ENCODE measurements at places on chromosomes 4 and X.

DNA sequence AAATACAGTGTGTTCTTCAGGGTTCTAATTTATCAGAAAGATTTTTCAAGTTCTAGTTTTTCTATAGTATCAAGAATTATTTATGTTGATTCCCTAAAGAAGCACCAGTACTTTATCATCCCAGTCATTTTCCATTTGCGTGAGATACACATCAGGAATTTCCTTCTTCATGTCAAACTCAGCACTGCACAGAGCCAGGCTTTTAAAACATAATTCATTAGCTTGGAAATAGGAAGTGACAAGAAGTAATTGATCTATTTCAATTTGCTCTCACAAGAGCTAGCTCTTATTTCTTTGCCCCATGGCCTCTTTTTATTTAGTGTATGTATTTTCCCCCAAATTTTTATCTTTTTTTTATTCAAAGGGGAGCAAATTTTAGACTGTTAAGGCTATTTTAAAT lies 13.0 kb upstream of the SLC10A4 start:
- no peak for DNase-seq

- peak; percentile 15 for DNase-seq
Observed at GRCh38 chr4:187251896-187252295, 528.2 kb upstream of the FAT1 start.

DNA sequence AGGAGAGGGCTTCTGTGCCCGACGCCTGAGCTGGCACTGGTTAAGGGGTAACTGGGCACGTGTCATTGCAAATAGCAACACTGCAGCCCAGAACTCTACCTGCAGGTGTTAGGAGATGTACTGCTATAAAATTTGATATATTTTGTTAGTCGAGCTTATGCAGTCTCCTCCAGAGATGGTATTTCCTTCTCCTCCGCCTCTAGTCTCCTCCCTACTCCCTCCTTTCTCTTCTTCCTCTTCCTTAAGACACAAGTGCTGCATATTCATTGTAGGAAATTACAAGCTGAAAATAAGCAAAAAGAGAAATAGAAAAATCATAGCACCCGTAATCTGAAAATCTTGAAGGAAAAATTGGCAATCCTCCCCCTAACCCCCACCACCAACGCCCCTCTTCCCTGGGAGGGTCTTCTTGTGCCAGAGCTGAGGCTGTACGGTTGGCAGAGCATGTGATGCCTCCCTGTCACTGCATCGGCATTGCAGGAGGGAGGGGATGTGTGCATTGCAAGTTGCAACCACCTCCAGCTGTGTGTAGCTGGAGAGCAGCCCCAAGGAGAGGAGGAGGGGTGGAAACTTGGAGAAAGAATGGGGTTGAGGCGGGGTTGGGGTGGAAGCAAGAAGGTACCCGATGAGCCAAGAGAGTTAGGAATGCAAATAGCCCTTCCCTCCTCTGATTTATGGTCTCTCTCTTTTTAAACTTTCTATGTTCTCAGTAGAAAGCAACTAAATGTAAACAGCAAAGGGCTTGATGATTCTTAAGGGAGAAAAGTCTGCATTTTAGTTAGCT lies 48.3 kb upstream of the MND1 start:
- DNase-seq: peak; percentile 28

DNA sequence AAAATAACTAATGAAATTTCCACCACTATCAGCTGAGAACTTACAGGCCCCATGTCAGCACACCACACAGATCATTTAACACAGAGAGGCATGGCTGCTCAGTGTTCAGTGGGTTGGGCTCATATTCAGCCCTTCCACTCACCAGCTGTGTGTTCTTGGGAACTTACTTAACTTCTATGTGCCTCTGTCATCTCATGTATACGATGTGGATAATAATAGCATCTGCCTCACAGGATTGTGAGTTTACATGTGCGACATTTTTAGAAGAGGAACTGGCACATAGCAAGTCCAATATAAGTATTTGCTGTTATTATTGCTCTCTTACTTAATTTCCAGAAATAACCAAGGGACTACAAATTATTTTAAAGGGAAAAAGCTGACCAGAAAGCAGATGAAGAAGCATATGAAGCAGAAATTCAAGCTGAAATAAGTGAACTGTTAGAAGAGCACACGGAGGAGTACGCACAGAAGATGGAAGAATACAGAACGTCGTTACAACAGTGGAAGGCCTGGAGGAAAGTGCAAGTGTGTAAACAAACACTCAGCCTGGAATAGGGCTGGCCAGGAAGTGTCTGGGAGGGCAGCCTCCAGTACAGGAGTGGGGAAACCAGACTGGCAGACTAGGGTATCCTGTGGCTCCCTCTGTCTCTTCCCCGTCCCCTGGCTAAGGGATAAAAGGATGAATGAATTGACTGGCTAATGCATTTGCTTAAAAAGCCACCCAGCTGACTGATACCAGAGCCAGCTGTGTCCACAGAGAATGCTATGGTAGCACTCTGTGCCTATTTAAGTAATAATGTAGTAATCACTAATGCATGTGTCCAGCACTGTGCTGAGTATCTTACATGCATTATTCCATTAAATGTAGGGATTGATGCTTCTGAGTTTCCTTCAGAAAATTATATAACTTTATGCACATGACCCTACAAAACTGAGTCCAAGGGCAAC lies 67.1 kb downstream of the CC2D2A start:
- DNase-seq: no peak

- peak; percentile 48 for DNase-seq
Observed at GRCh38 chr4:54543088-54543795, 114.5 kb upstream of the KIT start.

Data from choroid plexus epithelial cell (primary cell).